Fibroblast of the aortic adventitia (primary cell): ENCODE measurements at places on chromosomes 1 and 21. TPM values are rescaled to one million over a fixed set of nuclear protein-coding genes. Genes with fewer than 3 reads are reported as not detected.
A peak's percentile ranks its signal among the peaks of the same experiment; 100 is the strongest.

TDRD5 gene
- not detected in 2 replicates for total RNA-seq

PERM1 gene
- 0.57 TPM in 1 of 2 replicates, not detected in the other for total RNA-seq

AIRE gene
- total RNA-seq = not detected in 2 replicates

FCGR3B gene
- not detected in 2 replicates for total RNA-seq

SYCP1 gene
- total RNA-seq = not detected in 2 replicates

TRIM17 gene
- total RNA-seq = 7.0 TPM in 1 of 2 replicates, not detected in the other

ADCY10 gene
- total RNA-seq = 0.09 and 0.25 TPM in 2 replicates

OLFML3 gene
- 135 and 212 TPM in 2 replicates for total RNA-seq

VWA1 gene
- 1.8 and 2.9 TPM in 2 replicates for total RNA-seq

DPT gene
- 2.4 and 8.8 TPM in 2 replicates for total RNA-seq

- DNase-seq = no peak
These were observed 5.6 kb downstream of the PTPRF start for GRCh38 chr1:43536196-43536863.

DNA sequence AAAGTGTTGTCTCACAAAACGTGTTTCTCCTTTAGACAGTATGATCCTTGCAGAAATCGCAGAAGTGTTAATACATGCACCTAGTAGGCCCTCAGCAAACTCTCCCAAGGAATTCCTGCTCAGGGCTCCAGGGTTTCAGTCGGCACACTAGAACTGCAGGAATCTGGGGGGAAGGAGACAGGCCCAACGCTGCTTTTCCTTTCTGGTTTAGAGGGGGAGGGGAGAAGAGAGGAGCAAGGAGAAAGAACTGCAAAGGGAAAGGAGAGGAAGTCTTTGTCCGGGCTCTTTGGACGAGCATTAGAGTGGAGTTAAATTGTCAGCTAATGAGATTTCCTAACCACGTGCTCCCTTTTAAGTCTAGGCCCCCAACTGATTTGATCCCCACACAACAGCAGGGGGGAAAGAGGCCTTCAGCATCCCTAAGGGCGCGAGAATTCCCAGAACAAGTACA lies 103.7 kb upstream of the SOD1 start:
- DNase-seq = no peak

DNA sequence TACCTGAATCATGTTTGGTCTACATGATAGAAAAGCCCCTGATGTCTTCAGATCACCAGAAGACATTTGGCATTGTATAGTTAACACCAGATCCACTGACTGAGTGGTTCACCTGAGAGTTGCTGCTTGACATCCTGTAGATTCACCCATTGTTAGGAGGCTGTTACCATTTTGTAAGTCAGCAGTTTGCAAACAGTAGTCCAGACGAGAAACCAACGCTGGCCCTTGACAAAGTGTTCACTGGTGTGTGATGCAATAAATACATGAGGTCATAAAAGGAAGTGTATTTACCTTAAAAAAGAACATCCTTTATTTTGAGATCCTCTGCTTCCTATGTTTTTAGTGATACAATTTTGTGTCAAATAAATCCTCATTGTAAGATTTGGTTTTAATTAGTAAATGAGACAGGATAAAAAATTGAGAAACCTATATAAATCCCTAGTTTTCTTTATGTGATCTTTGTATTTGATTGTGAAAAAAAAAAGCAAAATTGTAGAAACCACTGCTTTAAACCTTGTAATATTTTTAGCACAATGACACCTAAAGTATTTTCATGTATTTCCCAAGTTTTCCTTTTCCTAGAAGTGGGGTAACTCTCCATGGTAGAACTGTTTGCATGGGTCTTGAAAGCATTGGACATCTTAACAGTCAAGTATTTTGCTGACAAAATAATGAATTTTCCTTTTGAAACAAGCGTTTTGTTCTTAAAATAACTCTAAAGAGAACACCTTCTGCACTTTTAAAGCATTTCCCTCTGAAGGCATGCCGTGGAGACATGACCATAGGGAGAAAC lies 204.3 kb downstream of the FGGY start:
- DNase-seq = no peak

- no peak for DNase-seq
These were observed 8.4 kb downstream of the PCBP3 start for GRCh38 chr21:45651921-45652320.

DNA sequence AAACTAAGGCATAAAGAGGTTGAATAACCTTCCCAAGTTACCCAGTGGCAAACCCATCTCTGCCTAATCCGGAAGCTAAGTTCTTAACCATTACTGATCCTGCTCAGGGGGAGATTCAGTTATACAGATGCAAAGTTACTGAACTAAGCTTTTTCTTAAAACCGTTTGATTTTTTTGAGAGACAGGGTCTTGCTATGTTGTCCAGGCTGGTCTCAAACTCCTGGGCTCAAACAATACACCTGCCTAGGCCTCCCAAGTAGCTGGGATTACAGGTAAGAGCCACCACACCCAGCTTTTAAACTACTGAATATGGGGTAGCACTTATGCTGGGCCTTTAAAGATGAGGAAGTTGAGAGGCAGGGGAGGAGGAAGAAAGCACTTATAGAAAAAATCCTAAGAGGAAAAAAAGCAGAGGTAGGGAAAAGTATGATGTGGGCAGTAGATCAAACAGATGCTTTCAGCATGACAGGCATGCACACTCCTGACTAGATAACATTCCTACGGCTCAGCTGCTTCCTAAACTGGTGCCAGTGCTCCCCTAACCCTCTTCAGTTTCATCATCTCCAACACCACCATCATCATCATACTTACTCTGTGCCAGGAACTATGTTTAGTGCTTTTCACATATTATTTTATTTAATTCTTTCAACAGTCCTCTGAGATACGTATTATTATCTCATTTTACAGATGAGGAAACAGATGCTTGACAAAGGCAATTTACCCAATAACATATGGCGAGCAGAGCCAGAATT lies 5.8 kb downstream of the PAFAH2 start:
- DNase-seq = peak; percentile 46

DNA sequence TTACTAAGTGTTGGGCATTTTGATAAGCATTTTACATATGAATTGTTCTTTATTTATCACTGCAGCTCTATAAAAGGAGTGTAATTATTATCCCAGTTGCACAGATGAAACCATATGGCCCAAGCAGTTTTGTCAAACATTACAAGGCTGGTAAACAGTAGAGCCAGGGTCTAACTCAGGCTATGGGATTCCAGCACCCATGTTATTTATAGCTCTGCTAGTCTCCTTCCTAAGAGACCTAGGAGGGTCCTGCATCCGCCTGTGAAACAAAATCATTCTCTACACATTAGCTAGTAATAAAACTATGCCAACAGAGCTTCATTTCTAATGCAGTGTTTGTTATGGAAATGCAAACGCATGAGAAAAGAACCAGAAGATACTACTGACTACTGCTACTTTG lies 58.6 kb downstream of the IL23R start:
- no peak for DNase-seq

- no peak for DNase-seq
These were observed 140.8 kb downstream of the ASTN1 start for GRCh38 chr1:177023726-177024125.

DNA sequence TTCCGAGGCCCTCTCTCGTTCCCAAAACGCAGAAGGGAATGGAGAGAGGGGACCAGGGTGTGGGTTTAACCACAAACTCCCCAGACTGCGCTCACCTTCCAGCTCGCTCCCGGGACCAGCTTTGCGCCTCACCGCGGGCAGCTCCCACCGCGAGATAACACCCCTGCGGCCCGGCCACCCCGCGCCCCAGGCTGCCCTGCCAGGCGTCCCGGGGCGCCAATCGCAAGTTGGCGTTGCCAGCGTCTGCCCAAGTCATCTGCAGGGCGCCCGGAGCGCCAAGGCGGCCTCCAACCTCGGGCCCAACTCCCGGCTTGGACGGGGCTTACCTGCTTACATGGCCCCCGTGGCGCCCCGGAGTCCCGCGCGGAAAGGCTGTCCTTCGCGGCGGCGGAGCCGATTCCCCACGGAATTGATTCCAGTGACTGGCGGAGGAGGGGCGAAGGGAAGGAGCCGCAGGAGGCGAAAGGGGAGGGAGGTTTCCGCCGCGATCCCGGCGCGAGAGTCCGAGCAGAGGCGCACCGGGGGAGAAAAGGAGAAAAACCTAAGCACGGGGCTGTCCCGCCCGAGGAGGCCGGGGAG lies 456 bp downstream of the PTPN14 start:
- DNase-seq = no peak

- DNase-seq = no peak
These were observed 198.7 kb downstream of the NPHP4 start for GRCh38 chr1:5793516-5793915.

- no peak for DNase-seq
These were observed 739 bp downstream of the ZNF593 start for GRCh38 chr1:26170472-26170821.

DNA sequence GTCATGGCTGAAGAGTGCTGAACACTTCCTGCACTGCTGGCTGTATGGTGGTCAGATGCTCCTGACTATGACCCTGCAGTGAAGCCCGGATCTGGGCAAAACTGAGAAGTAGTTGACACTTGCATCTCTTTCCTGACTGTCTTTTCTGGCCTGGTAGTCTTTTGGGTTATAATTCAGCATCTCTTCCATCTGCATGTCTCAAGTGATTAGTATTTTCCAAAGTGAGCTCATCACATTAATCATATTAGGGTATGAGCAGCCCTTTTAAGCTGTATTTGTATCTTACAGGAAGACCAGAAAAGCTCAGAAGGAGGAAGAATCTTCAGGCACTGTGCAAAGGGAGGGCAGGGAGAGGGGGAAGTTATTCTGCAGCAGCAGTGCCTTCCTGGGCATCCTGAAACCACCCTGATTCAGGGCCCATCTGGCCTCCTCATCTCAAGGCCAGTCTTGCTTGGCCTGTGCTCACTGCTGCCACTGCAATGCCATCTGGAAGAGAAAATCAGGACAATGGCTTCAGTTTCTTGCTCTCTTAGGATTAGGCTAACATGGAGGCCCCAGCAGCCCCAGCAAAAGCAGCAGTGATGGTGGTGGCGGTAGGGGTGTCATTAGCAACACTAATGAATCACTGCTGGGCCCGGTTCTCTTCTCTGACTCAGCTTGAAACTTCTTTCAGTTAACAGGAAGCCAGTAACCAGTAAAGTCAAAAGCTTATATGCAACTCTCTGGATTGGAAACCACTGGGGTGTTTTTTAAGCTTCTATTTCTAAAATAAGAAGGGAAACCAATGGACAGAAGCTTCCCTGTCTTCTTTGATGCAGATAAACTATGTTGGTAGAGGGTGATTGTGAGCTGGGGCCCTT lies 63.3 kb upstream of the WDR26 start:
- DNase-seq = peak; percentile 82

- peak; percentile 41 for DNase-seq
These were observed 41.9 kb downstream of the MPZL1 start for GRCh38 chr1:167763525-167764220.

DNA sequence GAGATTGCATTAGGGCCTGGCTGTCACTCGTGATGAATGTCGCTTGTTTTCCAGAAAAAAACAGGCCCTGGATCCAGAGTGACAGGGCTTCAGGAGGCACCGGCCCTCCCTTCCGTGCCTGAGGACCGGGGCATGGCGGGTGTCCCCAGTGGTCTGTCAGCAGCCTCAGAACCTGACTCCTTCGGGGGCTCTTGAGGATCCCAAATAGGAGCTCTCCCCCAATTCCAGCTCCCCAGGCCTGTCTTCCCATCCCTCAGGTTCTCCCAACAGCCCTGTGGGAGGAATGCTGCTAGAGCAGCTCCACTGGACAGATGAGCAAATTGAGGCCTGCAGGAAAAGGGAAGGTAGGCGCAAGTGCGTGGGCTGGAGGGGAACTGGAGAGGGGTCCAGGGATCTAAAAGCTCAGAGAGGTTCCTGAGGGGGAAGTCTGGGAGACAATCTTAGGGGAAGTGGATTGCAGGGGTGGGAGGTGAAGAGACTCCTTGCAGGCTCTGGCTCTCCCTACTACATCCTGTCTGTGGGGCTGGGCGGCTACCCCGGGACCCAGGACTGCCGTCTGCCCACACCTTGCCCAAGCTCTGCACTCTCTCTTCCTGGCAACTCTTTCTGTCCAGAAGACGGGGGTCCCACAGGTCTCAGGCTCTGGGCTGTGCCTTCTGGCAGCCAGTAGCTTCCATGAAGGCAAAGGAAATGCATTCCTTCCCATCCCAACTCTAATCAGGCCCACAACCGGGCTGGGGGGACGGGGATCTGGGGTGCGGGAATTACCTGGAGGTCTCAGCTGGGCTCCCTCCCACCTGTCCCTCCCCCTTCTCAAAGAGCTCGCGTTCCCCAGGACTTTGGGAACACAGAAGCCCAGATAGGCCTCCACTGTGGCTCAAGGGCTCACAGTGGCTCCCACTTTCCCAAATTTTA lies 105.7 kb upstream of the CASZ1 start:
- DNase-seq = no peak

DNA sequence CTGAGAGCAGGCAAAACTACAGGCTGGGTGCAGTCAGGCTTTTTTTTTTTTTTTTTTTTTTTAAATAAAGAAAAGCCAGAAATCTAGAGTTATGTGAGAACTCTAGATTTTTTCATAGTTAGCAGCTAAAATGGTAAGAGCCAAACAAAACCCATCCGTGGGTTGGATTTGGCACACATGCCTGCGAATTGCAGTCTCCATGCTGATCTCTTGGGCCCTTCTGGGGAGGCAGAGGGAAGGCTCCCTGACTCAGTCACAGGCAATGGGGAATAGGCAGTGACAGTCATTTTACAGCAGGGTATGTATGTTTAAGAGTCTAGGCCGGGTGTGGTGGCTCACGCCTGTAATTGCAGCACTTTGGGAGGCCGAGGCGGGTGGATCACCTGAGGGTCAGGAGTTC lies 2.6 kb downstream of the TXLNA start:
- DNase-seq = peak; percentile 53

DNA sequence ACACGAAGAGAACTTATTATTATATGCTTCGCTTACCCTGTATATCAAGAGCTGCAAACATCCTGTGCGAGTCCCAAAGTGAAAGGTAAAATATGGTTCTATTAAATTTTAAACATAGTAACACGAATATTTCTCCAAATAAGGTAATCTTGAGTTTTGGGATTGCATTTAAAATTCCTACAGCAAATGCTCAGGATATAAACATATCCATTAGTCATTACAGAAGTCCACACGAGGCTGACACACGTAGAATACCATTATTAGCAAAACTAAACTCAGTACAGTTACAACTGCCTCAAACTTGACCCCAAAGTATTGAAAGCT lies 282 bp upstream of the LYPLAL1 start:
- no peak for DNase-seq

GRCh38 chr1:240936911-240937668 lies 325.1 kb upstream of the GREM2 start:
- no peak for DNase-seq

DNA sequence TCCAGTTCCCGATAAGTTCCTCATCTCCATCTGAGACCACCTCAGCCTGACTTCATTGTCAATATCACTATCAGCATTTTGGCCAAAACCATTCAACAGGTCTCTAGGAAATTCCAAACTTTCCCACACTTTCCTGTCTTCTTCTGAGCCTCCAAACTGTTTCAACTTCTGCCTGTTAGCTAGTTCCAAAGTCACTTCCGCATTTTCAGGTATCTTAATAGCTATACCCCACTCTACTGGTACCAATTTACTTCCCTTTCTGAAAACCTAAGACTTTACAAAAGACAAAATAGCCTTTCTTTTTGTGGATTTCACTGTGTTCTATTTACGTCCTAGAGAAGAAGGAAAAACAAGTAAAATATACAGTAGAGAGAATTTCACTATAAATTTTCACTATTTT lies 147.0 kb upstream of the FMN2 start:
- no peak for DNase-seq

- no peak for DNase-seq
These were observed 11.1 kb upstream of the MEF2D start for GRCh38 chr1:156511644-156512043.

- DNase-seq = peak; percentile 39
These were observed 671 bp downstream of the KIF26B start for GRCh38 chr1:245155272-245156040.

GRCh38 chr1:87045761-87046304 lies 131.4 kb downstream of the HS2ST1 start:
- no peak for DNase-seq
